ENCODE measurements at places on chromosomes 12 and 14.
A peak's percentile ranks its signal among the peaks of the same experiment; 100 is the strongest.

- DNase-seq, result peak; percentile 12
Measured at GRCh38 chr12:42372154-42372791, 46.3 kb downstream of the PPHLN1 start.

GRCh38 chr12:47249719-47250357 lies 170.1 kb upstream of the AMIGO2 start:
- DNase-seq, result no peak

- no peak for DNase-seq
Measured at GRCh38 chr14:71139294-71139946, 232.2 kb downstream of the PCNX1 start.

DNA sequence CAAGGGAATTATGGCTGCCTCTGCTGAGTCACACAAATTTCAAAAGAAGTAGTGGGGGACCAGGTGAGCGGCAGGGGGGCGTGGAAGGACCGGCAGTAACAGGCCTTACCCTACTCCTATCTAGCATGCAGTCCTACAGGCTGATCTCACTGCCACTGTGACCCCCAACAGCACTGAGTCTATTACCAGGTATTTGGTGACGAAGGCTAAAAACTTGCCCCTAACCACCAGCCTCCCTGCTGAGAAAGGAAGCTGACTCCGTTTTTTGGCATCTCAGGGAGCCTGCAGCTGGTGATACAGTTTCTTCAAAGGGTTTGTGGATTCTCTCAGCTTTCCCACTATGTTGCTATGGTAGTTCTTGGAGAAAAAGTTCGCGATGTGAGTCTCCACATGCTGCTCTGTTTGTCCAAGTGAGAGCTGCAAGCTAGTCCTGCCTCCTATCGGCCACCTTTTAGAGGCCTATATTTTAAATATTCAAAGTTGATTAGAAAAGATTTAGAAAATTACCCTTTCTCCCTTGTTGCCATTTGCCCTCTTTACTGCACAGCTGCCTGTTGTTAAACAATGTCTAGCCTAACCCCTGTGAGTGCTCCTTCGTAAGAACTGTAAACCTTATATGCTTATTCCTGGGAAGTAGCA lies 57.1 kb upstream of the SLCO1B1 start:
- DNase-seq, result no peak

DNA sequence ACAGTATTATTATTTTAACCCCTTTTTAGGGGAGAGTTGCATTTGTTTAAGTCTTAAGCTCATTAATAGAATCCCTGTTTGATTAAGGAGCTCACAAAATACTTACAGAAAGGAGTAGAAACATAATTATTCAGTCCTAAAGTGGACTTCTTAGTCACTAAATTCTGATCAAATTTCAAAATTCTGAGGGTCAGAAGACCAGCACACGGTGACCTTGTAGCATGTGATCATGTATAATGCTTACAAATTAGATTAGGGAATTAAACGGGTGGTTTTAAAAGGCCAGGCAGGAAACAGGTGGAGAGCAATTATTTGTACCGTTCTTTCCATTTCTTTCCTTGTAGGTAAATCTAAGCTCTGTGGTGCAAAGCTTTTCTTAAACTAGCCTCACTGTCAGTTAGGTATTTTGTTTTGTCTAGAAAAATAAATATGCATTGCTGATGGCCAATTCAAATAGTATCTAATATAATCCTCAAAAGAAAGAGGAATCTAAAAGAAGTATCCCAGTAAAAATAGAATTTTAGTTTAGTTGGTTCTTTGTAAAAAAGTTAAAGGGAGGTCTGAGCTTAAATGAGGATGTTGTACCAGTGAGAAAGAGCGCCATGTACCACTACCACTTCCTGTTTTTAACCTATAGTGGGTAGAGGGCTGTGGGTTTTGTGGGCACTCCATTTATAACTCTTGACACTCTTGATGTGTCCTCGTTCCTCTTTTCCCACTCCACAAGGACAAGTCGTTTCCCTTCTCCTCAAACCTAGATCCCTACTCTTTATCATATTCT lies 51.1 kb downstream of the SLC38A1 start:
- peak; percentile 64 for DNase-seq

DNA sequence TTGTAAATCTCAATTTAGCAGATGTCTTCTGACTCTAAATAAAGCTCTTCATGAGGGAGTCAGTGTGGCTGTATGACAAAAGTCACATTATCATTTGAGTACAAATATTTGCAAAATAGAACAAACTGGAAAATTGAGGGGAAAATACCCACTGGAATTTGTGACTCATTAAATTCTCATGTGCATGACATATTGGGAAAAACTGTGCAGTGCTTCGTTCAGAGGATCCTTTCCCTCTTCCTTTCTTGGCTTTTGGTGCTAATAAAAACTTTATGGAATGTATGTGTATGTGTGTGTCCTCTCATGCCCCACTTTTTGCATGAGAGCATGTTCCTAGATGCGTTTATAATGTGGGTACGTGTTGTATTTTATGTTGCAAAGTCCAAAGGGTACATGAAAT lies 267.8 kb downstream of the KTN1 start:
- no peak for DNase-seq

- no peak for DNase-seq
Measured at GRCh38 chr14:44833376-44834060, 128.2 kb downstream of the KLHL28 start.
